ENCODE measurements at places on chromosomes 11 and 22.

GRCh38 chr22:49734390-49734789 is 93.3 kb downstream of the BRD1 start:
- no peak for DNase-seq
- H3K4me1 ChIP-seq: no peaks in the 10 kb centered on the region
- no peak overlapping the region for H3K4me3 ChIP-seq
- peaks cover 6% of the 10 kb centered on the region for H3K27me3 ChIP-seq
- no peaks in the 10 kb centered on the region for H3K36me3 ChIP-seq
- H3K27ac ChIP-seq: no peak overlapping the region

GRCh38 chr11:107713009-107713408 is 1.2 kb upstream of the SLN start:
- no peak overlapping the region for H3K27ac ChIP-seq
- no peak overlapping the region for H3K4me3 ChIP-seq
- DNase-seq: no peak
- H3K36me3 ChIP-seq: no peaks in the 10 kb centered on the region

- H3K27me3 ChIP-seq: no peaks in the 10 kb centered on the region
- H3K4me1 ChIP-seq: peaks cover 6% of the 10 kb centered on the region
- H3K27ac ChIP-seq: no peak overlapping the region
Measured at GRCh38 chr11:46370253-46370652, 11.2 kb upstream of the MDK start.

GRCh38 chr11:27505781-27506180 is 788 bp downstream of the LIN7C start:
- H3K4me3 ChIP-seq: peak overlapping the region; percentile 68
- DNase-seq: no peak
- peaks cover 30% of the 10 kb centered on the region for H3K36me3 ChIP-seq
- peak overlapping the region; percentile 98 for H3K27ac ChIP-seq

GRCh38 chr11:68828957-68829356 is 12.8 kb downstream of the CPT1A start:
- no peaks in the 10 kb centered on the region for H3K27me3 ChIP-seq
- H3K27ac ChIP-seq: no peak overlapping the region
- peaks cover 19% of the 10 kb centered on the region for H3K4me1 ChIP-seq
- H3K36me3 ChIP-seq: peaks cover 4% of the 10 kb centered on the region

DNA sequence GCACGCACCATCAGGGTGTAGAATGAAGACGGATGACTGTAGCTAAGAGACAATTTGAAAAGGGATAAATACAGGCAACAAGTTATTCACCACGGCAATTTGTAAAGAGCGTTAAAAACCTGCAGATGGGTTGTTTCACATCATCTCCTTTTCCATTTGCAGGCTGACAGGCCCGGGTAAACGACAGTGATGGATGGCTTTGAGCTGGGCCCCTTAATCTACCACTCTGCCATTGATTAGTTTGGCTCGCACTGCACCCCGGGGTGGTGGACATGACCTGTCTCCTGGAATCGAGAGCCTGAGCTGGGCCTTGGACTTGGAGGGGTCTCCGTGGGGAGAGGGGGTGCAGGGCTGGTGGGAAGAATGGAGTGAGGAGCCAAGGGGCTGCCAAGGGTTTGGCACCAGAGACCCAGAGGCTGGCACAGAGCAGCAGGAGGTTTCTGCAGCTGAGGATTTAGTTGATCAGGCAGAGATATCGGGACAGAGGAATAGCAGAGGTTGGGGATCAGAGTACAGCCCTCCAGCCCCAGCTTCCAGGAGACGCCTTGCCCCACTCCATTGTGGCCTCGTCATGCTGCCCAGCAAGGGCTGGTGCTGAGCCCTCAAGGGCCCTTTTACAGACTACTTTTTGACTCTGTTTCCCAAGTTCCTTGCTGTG is 110.6 kb upstream of the NECTIN1 start:
- no peak for DNase-seq
- H3K4me1 ChIP-seq: no peaks in the 10 kb centered on the region
- H3K27me3 ChIP-seq: no peaks in the 10 kb centered on the region
- H3K4me3 ChIP-seq: no peak overlapping the region

DNA sequence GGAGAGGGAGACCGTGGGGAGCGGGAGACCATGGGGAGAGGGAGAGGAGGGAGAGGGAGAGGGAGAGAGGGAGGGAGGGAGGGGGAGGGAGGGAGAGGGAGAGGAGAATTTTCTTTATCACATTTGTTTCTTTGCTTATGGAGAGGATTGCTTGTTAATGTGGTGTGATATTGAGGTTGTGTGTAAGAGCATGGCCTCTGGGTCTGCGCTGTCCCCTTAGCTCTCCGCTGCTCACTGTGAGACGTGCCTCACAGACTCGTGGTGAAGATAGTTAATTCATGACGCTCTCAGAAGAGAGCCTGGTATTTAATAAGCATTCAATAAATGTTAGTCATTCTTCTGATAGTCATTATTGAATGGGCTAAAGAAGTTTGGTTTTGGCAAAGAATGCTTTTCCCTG is 26.2 kb downstream of the PPFIA1 start:
- H3K27ac ChIP-seq: no peak overlapping the region
- H3K4me1 ChIP-seq: no peaks in the 10 kb centered on the region
- H3K27me3 ChIP-seq: no peaks in the 10 kb centered on the region
- peaks cover 54% of the 10 kb centered on the region for H3K36me3 ChIP-seq
- H3K4me3 ChIP-seq: no peak overlapping the region

- no peak overlapping the region for H3K4me3 ChIP-seq
- H3K27me3 ChIP-seq: no peaks in the 10 kb centered on the region
- H3K36me3 ChIP-seq: no peaks in the 10 kb centered on the region
- no peak for DNase-seq
- H3K4me1 ChIP-seq: no peaks in the 10 kb centered on the region
Measured at GRCh38 chr11:84097186-84097585, 811.0 kb upstream of the CCDC90B start.

- H3K36me3 ChIP-seq: no peaks in the 10 kb centered on the region
- H3K4me1 ChIP-seq: no peaks in the 10 kb centered on the region
- no peaks in the 10 kb centered on the region for H3K27me3 ChIP-seq
- H3K27ac ChIP-seq: no peak overlapping the region
Measured at GRCh38 chr11:80943226-80943625, 1502.4 kb upstream of the TENM4 start.

DNA sequence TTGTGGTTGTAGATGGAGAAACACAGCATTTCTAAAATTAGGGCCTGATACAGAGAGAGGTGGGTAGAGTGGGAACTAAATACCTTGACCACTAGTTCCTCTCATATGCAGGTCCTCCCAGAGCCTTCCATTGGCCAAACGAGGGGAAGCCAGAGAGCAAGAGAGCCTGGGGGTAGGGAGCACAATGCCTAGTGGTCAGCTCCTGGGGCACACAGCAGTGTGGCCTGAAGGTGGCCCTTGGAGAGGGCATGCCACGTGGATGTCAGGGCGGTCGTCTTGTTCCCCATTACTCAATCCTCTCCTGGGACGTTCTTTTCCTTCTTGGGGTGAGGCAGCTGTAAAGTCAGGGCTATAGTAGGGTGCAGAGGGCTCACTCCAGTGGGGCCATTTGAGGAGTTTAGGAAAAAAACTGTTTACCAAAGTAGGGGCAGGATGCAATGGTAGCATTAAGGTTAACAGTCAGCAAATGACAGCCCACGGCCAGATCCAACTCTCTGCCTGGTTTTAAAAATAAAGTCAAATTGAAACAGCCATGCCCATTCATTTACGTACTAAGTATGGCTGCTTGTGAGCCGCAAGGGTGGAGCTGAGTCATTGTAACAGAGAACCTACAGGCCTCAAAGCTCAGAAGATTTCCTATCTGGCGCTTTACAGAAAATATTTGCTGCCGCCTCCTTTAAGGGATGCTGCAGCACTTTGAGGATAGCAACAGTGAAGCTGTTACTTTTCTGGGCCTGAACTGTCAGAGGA is 7.6 kb downstream of the MYO18B start:
- DNase-seq: no peak
- H3K4me1 ChIP-seq: peaks cover 17% of the 10 kb centered on the region
- H3K27ac ChIP-seq: peak overlapping the region; percentile 76
- H3K4me3 ChIP-seq: no peak overlapping the region

- no peak overlapping the region for H3K4me3 ChIP-seq
- no peaks in the 10 kb centered on the region for H3K4me1 ChIP-seq
- H3K36me3 ChIP-seq: no peaks in the 10 kb centered on the region
- H3K27me3 ChIP-seq: peaks cover 6% of the 10 kb centered on the region
- no peak for DNase-seq
Measured at GRCh38 chr22:23045461-23045860, 24.9 kb upstream of the GNAZ start.

GRCh38 chr22:42142771-42143461 is 12.3 kb upstream of the CYP2D6 start:
- DNase-seq: peak; percentile 18
- no peaks in the 10 kb centered on the region for H3K27me3 ChIP-seq
- H3K4me1 ChIP-seq: no peaks in the 10 kb centered on the region
- no peak overlapping the region for H3K27ac ChIP-seq
- no peaks in the 10 kb centered on the region for H3K36me3 ChIP-seq

GRCh38 chr11:10914050-10914449 is 56.2 kb upstream of the ZBED5 start:
- no peaks in the 10 kb centered on the region for H3K36me3 ChIP-seq
- H3K4me3 ChIP-seq: no peak overlapping the region
- no peak for DNase-seq
- H3K27ac ChIP-seq: no peak overlapping the region
- H3K4me1 ChIP-seq: peaks cover under 1% of the 10 kb centered on the region

GRCh38 chr11:107043242-107044006 is 25.1 kb upstream of the GUCY1A2 start:
- DNase-seq: no peak
- no peak overlapping the region for H3K4me3 ChIP-seq
- H3K4me1 ChIP-seq: no peaks in the 10 kb centered on the region
- H3K27me3 ChIP-seq: no peaks in the 10 kb centered on the region
- no peaks in the 10 kb centered on the region for H3K36me3 ChIP-seq

DNA sequence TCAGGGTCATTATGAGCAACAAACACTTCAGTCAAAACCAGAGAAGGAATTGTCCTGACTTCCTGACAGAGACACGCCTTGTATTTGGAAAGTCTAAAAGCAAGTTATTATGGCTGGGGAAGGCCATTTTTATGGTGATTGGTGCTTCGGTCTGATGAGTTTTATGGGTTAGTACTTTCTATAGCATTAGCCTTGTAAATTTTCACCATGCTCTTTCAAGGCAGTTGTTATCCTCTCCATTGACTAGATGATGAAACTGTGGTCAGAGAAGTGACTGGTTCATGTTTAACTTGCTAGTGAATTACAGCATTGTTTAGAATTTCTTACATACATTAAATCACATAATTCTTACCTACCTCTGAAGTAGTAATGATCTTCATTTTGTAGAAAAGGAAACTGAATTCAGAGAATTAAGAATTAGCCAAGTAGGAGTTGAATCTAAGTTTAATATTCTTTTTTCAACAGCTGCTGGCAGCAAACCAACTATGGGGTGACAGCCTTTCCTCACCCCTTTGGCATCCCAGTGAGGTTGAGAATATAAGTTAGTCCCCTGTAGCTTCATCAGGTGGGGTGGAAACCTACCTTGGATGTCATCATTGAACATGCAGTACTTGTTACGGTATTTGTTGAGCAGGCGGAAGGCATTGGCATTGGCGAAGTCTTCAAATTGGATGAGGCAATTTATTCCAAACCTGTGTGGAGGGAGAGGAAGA is 90.0 kb downstream of the CCDC81 start:
- no peaks in the 10 kb centered on the region for H3K4me1 ChIP-seq
- no peak overlapping the region for H3K4me3 ChIP-seq
- no peak for DNase-seq
- H3K27ac ChIP-seq: no peak overlapping the region
